ENCODE measurements at places on chromosomes 12 and 14. TPM values are rescaled to one million over a fixed set of nuclear protein-coding genes. Genes with fewer than 3 reads are reported as not detected.

DNA sequence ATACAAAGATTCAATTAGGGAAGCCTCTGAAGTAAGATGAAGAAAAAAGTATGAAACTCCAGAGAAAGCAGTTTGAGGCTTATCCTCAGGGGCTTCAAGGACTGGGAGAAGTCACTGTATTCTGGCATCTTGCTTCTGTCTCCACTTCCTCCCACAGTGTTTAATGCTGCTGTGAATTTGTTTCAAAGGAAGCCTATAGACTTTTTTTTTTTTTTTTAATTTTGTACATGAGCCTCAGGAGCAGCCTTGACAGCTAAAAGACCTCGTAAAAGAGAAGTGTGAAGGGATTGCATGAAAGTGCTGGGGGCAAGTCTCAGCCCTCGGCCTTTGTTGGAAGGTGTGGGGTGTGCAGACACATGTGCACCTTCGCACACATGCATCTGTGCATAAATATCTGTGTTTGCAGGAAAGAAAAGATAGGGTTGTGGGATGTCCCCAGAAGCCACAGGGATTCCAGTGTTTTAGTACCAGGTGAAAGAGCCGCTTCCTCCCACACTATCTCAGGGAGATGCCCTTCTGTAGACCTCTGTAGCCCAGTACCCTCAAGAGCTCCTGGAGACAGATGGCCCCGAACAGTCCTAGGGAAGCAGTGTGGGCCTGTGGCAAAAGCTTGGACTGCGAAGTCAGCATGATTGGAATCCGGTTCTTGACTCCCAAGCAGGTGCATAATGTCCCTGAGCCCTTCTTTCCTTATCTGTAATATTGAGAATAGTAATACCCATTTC, 193.5 kb upstream of the BCL2L14 start:
- no peak for DNase-seq

- no peak for DNase-seq
Measured at GRCh38 chr12:110107369-110108281, 16.5 kb upstream of the IFT81 start.

GRCh38 chr14:98162856-98163805, 1108.9 kb downstream of the BCL11B start:
- peak; percentile 12 for DNase-seq

DNA sequence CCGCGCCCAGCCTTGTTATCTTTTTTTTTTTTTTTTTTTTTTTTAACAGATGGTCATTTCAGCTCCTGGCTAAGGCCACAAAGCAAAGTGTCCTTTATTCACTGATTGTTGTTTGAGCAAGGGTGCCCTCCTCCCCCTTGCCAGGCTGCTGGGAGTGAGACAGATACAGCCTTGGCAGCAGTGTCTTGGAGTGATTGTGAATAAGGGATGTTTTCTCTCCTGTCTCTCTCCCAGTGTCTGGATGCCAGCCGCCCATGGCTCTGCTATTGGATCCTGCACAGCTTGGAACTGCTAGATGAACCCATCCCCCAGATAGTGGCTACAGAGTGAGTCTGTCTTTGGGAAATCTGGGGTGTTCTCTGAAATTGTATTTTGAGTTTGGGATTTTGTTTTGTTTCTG, 28.7 kb downstream of the FNTB start:
- DNase-seq, result no peak

DNA sequence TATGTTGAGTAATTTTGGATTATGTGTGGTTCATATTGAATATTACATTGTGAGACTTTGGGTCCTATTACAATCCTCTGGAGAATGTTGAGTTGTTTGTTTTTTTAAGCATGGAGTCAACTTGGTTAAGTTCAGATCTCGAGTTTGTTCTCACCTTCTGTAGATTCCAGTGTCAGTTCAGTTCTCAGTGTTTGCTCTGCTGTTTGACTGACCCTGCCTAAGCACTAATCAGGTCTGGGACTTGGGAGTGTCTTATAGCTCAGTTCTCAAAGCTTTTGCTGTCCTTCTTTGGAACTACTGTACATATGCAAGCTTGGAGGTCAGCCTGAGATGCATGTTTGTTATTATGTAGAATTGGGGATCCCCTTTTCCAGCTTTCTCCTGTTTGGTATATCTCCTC, 63.1 kb downstream of the DIP2B start:
- no peak for DNase-seq

The ACOT2 gene
- total RNA-seq, result 31.9 TPM
